Activated naive CD8-positive, alpha-beta T cell treated with anti-CD3 and anti-CD28 coated beads, Interleukin-2, amount 50 U/mL, for 24 hours (primary cell): ENCODE measurements at places on chromosomes 13 and 19.

GRCh38 chr19:5600797-5601196 is 21.8 kb downstream of the SAFB2 start:
- DNase-seq: no peak

GRCh38 chr19:41936416-41936850 is 8.2 kb upstream of the ERFL start:
- no peak for DNase-seq

DNA sequence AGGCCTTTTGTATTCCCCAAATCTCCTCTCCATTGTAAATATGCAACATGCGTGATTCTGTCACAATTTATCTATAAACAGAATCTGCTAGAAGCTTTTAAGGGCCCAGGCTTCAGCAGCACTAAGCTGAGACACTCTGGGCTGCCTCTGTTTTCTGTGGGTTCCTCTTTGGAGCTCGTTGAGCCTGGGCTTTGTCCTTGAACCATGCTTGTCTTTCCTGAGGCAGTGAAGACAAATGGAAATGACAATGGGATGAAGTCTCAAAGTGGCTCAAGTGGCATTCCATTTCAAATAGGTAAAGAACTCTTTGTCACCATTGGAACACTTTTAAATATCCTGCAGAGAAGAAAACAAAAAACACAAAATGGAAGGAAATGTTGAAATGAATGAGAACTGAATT is 40.3 kb downstream of the RASL11A start:
- no peak for DNase-seq

DNA sequence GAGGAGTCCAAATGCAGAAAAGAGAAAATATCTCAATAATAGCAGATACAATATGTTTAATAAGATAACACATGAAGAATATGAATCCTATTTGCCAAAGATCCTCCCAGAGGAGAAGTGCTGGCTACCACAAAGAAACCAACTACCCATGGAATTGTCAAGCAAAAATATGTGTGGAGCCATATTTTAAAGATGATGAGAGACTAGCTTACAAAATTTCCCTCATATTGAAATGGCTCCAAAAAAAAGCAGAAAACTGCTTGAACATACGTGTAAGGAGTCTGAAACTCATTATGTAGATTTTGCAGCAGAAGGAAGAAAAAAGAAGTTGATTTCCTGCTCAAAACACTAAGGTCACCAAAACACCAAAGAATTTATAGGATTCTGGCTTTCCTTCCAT is 94.2 kb downstream of the USP12 start:
- DNase-seq: no peak

DNA sequence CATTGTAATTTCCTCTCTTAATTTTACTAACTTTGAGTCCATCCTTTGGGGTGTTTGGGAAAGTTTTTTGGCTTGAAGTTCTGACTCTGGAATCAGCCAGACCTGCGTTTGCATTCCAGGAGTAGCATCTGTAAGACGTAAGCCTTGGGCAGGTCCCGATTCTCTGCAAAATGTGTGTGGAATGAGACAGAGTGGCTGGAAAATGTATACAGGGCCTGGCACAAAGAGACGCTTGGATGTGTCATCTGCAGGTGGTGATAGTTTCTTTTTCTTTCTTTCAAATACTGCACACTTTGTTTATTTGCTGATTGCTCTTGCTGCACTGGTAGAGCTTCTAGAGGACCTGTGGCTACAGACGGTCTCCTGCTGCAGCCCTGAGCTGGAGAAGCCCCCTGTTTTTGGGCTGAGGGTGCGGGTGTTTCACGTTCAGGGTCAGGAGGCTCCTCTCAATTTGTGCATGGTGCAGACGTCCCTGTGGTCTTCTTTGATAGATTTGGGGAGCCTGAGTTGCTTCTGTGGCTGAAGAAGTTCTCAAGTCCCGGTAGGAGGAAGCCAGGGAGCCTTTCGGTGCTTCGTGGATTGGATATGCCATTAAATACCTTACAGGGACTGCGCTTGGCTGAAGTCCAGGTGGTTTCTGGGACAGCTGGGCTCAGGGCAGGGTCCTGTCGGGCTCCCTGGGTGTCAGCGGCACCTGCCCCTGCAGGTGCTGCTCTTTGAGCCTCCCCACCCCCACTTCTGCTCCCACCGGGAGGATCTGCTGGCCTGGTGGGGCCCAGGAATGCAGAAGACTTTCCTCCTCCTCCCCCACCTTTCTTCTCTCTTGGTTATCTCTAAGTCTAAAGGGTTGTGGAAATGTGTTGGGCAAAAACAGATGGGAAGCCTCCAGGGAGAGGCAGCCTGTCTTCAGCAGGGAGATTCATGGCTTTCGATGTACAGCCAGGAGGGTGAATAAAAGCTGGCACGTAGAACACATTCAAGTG is 44.0 kb upstream of the GAS6 start:
- DNase-seq: no peak

DNA sequence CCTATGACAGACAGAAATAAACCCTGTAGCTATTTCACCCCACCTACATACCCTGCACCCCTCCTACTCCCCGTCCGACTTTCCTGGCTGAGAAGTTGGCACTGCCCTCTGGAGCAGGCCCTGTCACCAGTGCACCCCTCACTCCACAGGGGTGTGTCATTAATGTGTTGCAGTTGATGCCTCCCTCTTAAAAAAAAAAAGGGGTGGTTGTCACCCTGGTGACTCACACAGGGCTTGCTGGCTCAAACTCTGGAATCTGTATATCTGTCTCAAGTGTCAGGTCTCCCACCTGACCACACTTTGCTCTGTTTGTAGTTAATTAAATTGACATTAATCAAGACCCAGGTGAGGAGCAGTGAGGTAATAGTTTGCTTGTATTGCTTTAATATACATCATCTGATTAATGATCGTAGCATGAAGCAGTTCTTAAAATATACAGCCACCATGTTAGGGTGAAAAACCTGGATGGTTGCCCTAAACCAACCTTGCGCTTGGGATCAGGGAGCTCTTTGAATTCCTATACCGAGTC is 2.0 kb upstream of the GATAD2A start:
- DNase-seq: no peak

DNA sequence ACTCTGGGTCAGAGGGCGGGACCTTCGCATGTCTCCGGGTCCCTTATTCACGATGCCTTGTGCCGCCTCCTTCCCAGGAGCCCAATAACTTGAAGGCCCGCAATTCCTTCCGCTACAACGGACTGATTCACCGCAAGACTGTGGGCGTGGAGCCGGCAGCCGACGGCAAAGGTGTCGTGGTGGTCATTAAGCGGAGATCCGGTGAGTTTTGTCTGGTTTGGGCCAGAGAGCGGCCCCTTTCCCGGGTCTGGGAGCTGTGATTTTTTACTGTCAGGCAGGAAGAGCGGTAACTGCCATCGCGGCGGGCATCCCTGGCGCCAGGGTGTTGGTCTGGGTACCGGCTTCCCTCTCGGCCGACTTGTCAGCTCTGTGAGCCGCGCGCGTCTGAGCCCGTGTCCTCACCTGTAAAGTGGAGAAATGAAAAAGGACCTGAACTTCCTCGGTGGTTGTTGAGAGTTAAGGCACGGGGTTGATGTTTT is 800 bp downstream of the RPL28 start:
- DNase-seq: no peak

- DNase-seq: no peak
Observed at GRCh38 chr13:33096886-33097605, 80.8 kb downstream of the KL start.

DNA sequence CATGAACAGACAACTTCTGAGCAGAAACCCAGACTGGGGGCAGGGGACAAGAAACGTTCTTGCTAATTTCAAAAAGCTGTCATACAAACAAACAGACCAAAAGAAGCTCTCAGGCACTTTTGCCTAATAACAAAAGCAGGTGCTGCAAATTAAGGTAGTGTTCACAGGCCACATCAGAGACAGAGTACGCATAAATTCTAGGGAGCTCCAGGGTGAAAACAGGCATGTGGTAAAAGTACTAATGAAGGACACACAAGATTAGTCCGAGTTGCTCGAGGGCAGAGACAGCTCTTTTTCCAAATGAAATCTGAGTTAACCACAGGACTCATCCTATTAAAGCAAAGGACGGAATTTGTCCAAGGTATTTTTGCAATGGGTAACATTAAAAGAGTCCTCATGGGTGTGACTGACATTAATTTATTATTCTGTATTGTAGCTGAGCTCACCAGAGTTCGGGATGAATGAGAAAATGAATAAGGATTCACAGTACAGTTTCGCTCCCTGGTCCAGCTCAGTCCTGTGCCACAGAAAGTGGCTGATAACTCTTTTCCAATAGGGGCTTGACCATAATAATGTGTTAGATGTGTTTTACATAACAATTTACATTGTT is 197.3 kb downstream of the LHFPL6 start:
- DNase-seq: no peak

- DNase-seq: no peak
Observed at GRCh38 chr19:51025401-51025800, 1.0 kb downstream of the KLK11 start.

- DNase-seq: no peak
Observed at GRCh38 chr13:30443957-30444404, 21.7 kb downstream of the UBE2L5 start.

- no peak for DNase-seq
Observed at GRCh38 chr13:94319501-94319900, 160.0 kb downstream of the DCT start.

- DNase-seq: no peak
Observed at GRCh38 chr19:34979819-34980640, 16.0 kb upstream of the ZNF792 start.

- no peak for DNase-seq
Observed at GRCh38 chr13:111661776-111662175, 341.3 kb downstream of the TEX29 start.
